ENCODE measurements at places on chromosomes 5 and 9.

DNA sequence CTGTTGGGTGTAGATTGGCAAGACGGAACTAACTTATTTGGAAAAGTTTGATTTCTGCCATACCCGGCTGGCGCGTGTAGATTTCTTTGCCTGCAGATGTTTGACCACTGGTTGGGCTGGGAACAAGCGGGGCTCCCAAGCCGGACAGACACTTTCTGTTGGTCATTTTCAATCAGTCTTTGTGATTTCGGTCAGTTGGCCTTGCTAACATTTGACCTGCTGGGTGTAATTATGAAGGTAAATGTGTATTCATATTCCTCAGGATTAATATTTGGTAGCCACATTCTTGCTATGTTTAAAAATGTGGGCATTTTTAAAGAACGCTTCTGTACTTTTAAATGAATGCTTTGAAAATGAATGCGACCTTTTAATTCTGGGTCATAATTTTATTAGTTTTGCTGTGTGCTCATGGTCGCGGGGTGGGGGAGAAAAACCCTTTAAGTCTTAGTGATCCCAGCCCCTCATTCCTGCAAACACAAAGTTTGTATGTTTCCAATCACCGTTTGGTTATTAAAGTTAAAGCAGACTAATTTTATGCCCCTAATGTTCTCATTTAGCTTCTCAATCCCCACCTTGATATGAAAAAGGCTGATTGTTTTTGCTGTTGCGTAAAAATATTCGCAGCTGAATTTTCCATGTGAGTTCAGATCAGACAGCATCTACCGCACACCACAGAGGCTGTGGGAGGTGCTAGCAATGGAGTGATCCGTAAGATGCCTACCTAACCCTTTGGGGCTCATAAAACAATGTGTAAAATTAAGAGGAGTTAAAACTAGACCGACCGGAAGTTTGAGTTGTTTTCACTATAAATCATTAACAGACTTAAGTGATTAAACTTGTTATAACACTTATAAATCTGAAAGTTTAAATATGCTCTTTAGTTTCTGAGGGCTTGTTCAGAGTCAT, 1.5 kb downstream of the RASGRF2 start:
- no peak for DNase-seq

GRCh38 chr9:81562231-81563019, 126.9 kb downstream of the TLE1 start:
- DNase-seq, result no peak

DNA sequence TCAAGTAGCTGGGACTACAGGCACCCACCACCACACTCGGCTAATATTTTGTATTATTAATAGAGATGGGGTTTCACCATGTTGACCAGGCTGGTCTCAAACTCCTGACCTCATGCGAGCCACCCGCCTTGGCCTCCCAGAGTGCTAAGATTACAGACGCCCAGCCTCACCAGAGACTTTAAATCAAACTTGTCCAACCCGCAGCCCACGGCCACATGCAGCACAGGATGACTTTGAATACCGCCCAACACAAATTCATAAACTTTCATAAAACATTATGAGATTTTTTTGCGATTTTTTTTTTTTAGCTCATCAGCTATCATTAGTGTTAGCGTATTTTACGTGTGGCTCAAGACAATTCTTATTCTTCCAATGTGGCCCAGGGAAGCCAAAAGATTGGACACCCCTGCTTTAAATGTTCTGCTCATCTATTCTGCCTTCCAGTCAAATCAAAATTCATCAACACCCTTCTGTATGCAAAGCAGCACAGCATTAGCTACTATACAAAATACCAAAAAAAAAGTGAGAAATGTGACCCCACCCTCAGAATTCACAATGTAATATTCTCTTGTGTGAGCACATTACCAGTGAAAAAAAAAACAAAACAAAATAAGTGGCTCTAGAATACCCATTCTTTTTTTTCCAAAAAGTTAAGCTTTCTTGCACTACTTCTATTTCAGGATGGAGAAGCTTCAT, 42.7 kb upstream of the CDC42SE2 start:
- no peak for DNase-seq

GRCh38 chr5:98318386-98318785, 455.1 kb upstream of the RGMB start:
- DNase-seq, result no peak

- DNase-seq, result no peak
These were observed 1074.2 kb upstream of the WWC1 start for GRCh38 chr5:167217097-167217743.

DNA sequence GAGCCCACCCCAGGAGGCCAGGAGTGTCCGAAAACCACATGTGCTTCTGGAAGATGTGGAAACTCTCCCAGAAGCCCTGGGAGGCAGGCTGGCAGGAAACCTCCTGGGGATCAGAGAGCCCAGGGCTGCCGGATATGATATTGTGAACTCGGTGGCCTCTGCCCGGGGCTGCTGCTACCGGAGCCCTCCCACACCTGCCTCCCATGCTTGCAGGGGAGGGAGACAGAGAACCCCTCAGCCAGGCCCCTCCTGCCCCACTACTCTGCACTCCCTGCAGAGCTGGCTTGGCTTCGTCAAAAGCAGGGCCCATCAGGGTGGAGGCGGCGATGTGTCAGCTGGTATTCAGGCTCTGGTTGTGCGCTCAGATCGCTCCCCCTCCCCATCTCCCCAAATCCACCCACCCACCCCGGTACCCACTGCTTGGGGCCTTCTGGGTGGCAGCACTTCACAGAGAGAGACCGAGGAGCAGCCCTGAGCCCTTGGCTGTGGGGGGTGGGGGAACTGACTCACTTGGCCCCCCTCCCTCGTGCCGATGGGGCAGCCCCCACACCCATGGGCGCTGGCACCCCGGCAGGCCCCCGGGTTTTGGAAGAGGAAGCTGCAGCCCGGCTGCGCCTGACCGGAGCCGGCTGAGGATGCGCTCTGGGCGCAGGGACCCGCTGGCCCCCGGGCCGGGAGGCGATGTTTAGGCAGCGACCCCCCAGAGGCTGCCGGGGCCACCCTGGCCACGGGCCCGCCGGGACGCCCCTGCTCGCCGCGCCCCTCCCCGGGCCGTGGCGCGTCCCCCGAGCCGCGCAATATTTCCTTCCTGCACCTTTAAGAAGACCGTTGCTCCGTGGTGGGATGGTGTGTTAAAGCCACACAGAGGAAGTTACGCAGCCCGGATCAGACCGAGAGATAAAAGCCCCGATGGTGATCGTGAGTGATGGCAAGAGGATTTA, 786 bp upstream of the NTNG2 start:
- no peak for DNase-seq

GRCh38 chr9:21974722-21975409, 19.3 kb downstream of the CDKN2A start:
- no peak for DNase-seq

GRCh38 chr9:81879501-81879916, 48.7 kb upstream of the SPATA31D4 start:
- DNase-seq, result no peak

DNA sequence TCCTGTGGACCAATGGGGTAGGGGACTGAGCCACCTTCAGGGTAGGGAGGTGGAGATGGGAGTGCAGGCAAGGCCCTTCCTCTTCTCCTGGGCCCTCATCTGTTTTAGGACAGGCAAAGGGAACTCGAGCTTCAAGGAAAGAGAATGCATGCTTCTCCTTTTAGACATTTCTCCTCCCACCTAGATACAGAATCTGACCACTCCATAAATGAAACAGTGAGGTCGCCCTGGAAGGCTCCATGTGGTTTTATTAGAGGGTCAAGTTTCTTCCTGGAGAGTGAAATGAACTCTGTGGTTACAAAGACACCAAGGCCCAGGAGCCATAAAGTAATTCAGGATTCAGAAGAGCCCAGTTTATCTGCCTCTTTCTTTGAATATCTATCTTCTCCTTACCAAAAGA, 14.9 kb downstream of the LHFPL2 start:
- no peak for DNase-seq

GRCh38 chr5:111667128-111667736, 89.8 kb downstream of the NREP start:
- no peak for DNase-seq

Data from activated T-helper 1 cell treated with anti-CD3 and anti-CD28 coated beads, Interleukin-2, amount 50 U/mL, for 16 hours (primary cell).